ENCODE measurements at places on chromosomes 3 and 15.

- no peak for DNase-seq
Measured at GRCh38 chr15:62464705-62465104, 299.6 kb upstream of the C2CD4B start.

DNA sequence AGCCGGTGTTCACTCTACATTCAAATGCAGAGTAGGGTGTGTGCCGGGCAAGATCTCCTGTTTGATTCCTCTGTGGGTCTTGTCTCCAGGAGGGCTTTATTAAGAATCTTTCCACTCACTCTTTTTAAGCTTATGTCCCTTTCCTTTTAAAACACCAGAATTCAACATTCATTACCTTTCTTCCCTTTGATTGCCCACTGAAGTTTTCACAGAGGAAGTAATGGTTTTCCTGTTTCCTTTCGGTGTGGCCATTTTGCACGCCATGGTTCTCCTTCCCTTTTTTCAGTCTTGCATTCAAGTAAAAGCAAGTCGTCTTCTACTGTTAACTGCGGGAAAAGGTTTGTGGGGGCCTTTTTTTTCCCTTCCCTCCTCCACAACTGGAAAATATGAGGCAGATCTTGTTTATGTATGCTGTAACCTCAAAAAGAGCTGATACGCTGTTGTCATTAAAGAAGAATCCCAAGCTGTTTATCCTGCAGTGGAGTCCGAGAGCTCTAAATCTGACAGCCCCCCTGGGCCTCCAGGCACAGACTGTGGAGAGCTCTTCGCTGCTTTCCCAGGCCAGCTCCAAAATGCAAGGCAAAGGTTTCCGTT is 40.5 kb downstream of the FILIP1L start:
- peak; percentile 50 for DNase-seq

DNA sequence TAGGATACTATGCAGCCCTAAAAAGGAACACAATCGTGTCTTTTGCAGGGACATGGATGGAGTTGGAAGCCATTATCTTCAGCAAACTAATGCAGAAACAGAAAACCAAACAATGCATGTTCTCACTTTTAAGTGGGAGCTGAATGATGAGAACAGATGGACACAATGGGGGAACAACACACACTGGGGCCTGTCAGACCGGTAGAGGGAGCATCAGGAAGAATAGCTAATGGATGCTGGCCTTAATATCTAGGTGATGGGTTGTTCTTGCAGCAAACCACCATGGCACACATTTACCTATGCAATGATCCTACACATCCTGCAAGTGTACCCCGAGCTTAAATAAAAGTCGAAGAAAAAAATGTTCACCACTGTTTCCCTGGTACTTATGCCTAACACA is 17.5 kb downstream of the SENP7 start:
- no peak for DNase-seq

- DNase-seq = peak; percentile 77
Measured at GRCh38 chr15:71448688-71449114, 333.4 kb downstream of the THSD4 start.

DNA sequence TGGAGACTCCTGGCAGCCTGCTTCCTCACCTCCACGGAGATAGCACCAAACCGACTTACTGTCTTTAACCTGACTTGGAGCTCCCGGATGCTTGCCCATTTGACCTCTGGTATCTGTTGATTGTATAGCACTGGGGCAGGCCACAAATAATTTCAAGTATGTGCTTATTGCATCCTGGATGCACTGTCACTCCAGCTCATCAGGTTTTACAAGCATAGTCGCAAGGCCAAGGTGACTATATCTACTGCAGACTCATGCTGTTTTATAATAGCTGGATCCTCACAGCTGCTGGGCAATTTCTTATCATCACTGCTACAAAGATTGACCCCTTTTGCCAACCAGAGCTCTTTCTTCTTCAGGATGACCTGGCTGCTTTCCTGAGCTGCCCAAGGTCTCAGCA is 45.6 kb downstream of the PEX5L start:
- no peak for DNase-seq

GRCh38 chr15:90227816-90228772 is 5.6 kb downstream of the CIB1 start:
- DNase-seq = no peak

- no peak for DNase-seq
Measured at GRCh38 chr3:14461748-14462324, 59.4 kb downstream of the SLC6A6 start.

DNA sequence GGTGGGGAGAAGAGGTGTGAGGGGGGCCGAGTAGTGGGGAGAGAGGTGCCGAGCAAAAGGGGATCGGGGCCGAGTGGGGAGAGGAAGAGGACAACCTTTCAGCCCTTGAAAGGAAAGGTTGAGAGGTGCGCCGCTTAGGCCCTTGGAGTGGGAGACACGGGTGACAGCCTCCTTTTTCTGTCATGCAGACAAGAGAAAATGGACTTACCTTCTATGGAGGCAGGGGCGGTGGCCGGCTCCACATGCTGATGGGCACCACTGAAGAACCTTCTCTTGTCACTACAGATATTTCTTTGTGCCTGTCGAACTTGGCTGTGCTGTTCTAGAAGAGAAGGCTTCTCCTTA is 421 bp downstream of the KLHL18 start:
- DNase-seq = no peak

DNA sequence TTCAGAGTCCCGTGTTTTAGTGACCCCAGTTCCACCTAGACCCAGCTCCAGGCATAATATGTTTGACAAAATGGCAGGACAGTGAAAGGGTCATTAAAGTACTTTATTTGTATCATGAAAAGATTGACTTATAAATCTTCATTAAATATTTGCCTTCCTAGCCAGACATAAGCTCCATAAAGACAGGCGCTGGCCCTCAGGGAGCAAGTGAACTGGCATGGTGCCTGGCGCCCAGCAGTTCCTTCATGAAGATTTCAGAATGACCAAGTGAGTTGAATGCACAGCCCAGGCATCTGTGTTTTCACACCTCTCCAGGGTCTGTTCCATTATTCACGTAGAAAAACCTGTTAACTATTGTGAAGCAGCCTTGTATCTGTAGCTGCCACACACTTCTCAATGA is 166.2 kb downstream of the GAP43 start:
- DNase-seq = no peak

- DNase-seq = no peak
Measured at GRCh38 chr3:17800232-17800631, 57.8 kb upstream of the TBC1D5 start.

DNA sequence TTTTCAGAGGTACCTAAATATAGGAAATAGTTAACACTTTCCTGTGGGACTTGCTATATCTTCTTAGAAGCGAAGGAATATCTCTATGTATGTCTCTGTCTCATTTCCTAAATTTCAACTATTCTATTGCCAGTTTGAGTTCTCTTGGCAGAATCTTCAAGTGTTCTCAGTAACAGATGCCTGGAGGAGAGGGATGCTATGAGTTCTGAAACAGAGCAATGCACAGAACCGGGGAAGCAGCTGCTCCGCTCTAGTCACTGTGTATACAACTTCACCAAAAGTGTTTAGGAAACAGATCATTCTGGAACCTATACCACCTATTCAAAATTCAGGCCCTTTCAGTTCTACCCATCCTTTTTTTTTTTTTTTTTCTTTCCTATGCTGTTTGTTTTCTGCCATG is 144.6 kb downstream of the RORA start:
- DNase-seq = no peak

DNA sequence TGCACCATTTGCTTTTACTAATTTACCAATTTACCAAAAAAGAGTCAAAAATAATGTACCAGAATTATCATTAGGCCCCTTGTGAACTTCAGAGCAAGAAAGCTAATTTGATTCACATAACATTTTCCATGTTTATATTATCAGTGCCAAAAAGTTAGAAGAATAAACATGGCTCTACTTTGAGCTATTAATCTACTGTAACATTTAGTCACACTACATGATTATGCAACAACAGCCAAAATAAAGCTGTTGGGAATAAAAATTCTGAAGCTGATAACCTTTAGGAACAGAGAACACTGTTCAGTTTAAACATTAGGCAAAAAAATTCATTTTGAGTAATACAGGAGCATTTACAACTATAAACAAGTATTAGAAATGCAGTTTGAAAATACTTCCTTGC is 63.6 kb downstream of the PROS1 start:
- DNase-seq = no peak

- DNase-seq = no peak
Measured at GRCh38 chr15:57092252-57092651, 173.8 kb downstream of the TCF12 start.

- DNase-seq = peak; percentile 85
Measured at GRCh38 chr15:68550498-68551295, 28.1 kb upstream of the CORO2B start.

- DNase-seq = no peak
Measured at GRCh38 chr3:52557011-52557960, 20.9 kb downstream of the UQCC5 start.

- DNase-seq = no peak
Measured at GRCh38 chr3:59895972-59896371, 846.1 kb upstream of the CFAP20DC start.

DNA sequence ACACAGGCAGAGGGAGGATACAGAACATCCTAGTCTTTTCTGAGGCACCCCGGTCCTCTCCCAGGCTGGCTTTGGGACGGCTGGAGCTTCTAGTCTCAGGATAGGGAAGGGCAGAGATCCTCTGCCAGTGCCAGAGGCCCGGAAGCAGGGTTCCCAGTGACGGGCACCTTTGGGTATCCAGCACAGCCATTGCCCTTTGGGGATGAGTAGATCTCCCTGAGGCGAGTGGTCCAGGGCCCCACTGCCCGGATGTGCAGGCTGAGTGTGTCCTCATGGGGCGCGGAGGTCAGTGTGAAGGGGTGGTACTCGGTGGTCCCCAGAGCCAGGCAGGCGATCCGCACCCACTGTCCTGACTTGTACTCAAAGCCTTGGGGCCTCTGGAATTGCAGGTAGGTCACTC is 18.3 kb downstream of the DUOX2 start:
- no peak for DNase-seq

Data from spinal cord (tissue), 10 donors.